ENCODE measurements at places on chromosomes 13 and 19.

DNA sequence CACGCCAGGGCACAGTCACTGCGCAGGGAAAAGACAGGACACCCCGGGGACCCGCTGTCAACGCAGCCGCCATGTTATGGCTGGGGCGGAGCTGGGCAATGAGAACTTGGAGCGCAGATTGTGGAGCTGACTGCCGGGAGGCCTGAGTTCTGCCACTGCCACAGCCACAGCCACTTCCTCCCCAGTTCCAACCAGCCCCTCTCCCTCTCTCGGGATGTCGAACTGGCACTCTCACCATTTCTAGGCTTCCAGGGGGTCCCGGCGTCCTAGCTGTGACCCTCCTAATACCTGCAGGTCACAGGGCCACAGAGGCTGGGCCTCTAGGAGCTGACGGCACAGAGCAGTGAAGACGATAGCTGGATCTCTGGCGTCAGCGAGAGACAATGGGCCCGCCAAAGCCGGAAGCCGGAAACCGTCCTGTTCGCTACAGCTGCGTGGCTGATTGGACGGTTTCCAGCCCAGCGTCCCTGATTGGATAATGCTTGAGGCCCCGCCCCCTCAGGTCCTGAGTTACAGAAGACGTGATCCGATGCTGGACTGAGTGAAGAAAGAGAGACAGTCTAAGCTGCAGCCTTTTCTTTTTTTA is at the start of gene ZNF506:
Gene ZNF506 (minus strand): TSS at position 385 of the 586 bp plus-strand sequence. CDS start 147 bp downstream, at position 238.
- DNase-seq = peak; percentile 99

GRCh38 chr19:55276720-55277430 is 3.0 kb downstream of the HSPBP1 start:
- DNase-seq = no peak

DNA sequence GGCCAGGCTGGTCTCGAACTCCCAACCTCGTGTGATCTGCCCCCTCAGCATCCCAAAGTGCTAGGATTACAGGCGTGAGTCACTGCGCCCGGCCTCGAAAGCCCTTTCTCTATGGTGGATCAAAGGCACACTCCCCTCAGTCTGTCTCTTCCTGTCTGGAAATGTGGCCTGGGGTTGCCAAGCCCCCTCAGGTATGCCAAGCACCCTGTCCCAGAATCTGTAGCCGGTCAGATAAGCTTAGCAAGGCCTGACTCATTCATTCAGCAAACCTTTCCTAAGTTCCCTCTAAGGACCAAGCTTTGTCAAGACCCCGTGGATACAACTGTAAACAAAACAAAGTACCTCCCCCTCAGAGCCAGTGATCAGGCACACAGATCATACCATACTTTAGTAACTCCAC is 14.1 kb downstream of the NUCB1 start:
- DNase-seq = no peak

DNA sequence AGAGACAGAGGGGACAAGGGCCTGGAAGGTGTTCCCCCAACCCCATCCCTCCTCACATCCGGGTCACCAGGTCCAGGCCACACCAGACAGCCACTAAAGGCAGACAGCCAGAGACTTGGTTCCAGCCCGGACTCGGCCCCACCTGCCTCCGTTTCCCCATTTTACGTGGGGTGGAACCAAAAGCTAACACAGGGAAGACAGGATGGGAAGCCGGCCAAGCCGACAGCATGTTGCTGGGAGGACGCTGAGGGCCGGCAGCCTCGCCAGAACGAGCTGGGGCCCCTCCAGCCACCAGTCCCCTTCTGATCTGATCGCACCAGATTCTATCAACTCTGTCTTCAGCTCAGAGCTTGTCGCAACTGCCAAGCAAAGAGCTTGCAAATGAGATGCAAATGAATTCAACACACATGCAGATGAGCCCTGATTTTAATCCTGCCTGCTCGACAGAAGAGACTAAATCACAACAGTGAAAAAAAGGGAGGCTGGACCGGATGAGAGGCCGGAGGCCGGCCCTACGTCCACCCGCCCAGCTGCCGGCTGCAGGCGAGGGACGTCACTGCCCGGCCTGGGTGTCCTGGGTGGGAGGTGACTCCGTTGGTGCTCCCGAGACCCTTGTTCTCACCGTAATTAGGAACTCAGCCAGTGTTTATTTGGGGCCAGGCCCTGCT is 17.5 kb upstream of the SHC2 start:
- no peak for DNase-seq

DNA sequence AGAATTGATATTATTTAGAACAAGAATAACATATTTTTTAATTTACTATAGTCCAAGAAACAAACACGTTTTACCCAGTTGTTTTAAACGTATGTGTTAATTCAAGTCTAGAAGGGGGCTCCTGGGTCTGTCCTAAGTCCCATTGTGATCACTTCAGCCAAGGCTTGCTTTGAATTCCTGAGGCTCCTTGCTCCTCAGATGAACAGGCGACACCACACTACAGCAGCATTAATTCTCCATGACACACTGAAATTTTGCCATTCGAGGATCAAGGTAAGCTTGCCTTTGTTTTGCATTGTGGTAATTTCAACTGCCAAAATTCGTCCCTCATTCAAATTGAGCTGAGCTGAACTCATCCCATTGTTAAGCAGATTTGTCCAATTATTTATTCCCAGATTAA is 1442.6 kb downstream of the SLITRK5 start:
- no peak for DNase-seq

DNA sequence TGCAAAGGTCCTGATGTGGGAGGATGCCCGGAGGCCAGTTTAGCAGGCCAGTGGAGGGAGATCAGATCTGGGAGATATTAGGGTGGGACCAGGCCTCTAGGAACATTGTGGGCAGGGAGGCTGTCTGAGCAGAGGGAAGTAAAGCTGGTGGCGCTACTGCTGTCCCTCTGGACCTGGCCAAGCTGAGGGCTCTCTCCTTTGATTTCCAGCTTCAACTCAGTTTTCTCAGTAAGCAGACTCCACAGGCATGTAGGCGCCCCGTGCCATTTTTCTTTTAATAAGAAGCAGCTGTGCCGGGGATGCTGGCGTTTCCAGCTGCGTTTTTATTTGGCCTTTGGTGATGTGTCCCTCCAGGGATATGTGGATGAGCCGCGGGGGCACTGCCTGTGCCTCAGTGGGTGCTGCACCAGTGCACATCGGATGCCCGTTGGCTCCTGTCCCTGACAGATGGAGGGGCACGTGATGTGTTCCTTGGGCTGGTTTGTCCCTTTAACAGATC is 6.7 kb downstream of the DNM2 start:
- no peak for DNase-seq

DNA sequence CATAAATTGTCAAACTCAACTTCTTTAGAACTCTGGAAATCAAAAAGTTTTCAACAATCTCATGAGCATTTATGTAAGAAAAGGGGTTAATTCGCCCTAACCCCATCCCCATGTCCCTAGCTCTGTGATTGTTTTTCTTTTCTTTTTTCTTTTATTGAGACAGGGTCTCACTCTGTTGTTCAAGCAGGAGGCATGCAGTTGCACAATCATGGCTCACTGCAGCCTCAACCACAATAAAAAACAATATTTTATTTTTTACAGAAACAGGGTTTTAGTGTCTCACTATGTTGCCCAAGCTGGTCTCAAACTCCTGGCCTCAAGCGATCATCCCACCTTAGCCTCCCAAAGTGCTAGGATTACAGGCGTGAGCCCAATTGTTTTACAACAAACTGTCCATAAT is 16.7 kb downstream of the VWA8 start:
- DNase-seq = no peak

DNA sequence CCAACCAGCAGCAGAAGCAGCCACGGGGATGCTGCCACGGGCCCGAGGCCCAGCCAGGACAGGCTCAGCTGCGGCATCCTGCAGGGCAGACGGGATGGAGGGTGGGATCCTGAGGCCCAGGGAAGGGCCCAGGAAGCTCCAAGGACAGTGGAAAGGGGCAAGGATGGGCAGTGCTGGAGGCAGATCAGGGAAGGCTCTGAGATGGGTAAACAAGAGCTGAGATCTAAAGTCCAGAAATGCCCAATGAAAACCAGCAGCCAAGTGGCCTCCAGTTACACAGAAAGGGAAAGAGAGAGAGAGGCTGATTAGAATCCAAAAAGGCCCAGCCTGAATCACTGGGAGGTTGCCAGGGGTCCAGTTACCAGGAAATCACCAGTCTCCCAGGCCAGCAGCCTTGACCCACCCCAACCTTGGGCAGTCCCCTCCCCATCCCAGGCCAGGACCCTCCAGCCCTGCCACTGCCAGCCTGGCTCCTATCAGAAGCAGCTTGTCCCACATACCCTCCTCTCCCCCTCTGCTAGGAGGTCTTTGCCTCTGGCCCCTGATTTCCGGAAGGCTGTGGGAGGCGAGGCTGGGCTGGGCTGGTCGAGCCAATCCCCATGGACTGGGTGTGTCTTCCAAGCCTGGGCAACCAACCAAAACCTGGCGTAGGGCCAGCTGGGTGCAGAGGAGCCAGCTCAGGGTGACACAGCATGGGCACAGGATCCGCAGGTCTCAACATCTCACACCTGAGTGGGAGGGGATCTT is at the start of gene CYP4F11:
Gene CYP4F11 (minus strand): TSS at position 198 of the 747 bp plus-strand sequence. CDS start 121 bp downstream, at position 77.
- DNase-seq = no peak

DNA sequence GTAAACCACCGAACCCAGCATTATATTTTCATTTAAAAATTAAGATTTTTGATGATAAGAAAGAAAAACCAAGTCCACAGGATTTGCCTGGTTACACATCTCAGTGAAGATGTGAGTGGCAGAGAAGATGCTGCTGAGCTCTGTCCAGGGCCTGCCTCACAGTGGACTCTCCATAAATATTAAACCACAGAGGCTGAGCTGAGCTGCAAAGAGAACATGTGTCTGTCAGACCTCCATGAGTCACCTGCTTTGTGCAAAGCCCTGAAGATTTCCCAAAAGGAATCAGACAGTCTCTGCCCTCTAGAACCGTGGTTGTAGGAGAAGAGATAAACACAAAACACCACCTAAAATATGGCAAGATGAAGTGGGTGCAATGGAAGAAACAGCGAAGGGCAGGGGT is 127.2 kb upstream of the TSC22D1 start:
- DNase-seq = no peak

GRCh38 chr13:105552078-105552477 is 983.4 kb downstream of the EFNB2 start:
- DNase-seq = no peak

DNA sequence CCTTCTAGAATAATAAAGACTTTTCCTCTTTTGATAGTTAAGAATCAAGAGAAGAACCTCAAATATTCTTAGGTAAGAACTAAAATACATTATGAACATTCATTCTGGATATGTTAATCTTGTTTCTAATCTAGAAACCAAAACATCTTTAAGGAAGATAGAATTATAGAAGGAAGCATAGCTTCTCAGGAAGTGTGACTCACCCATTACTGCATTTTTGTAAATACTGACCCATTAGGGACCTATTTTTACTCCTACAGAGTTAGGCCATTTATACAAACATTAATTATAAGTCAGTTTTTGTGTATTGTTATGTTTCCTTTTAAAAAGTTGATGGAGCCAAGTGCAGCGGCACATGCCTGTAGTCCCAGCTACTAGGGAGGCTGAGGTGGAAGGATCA is 147.1 kb downstream of the NUFIP1 start:
- DNase-seq = no peak

DNA sequence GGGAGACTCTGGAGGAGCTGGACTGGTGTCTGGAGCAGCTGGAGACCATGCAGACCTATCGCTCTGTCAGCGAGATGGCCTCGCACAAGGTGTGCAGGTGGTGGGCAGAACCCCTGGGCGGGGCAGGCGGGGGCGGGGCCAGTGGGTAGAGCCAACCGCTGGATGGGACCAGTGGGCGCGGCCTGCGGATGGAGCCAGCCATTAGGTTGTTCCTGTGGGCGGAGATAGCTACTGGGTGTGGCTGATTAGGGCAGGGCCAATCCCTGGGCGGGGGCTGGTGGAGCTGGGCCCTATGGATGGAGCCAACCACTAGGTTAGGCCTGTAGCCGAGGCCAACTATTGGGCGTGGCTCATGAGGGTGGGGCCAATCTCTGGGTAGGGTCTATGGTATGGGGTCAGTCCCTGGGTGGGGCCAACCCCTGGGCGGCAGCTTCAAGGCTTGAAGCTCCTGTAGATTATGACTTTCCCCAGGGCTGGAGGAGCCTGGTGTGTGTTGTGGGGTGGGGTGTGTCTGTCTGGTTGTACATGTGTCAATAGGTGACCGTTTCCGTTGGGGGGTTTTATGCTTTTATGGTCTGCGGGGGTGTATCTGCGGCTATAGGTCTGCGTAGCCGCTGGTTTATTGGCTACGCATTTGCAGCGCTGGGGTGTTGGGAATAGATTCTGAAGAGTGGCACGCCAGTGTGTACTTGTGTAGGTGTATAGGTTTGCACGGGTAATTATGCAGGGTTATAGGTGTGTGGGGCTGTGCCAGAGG is 30.7 kb downstream of the PDE4A start:
- no peak for DNase-seq

DNA sequence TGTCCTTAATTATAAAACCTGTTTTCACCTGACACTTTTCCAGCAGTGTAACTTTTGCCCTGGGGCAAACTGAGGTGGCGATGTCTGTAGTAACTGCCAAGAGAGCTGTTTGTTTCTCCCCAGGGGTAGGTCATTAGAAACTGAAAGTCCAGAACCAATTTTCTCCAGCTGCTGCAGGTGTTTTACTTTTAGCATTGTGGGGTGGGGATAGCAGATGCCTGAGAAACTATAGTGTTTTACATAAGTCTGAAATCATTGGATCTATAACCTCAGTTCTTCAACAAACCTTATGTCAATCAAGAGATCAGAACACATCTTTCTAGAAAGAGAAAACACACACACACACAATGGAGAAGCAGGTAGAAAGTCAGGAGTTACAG is 92.7 kb downstream of the LHFPL6 start:
- DNase-seq = no peak

GRCh38 chr19:45994456-45994997 is 740 bp upstream of the CCDC61 start:
- no peak for DNase-seq

- no peak for DNase-seq
Measured at GRCh38 chr19:49781394-49781793, 14.6 kb downstream of the AP2A1 start.

GRCh38 chr13:41144576-41144975 is 12.0 kb upstream of the KBTBD6 start:
- no peak for DNase-seq

DNA sequence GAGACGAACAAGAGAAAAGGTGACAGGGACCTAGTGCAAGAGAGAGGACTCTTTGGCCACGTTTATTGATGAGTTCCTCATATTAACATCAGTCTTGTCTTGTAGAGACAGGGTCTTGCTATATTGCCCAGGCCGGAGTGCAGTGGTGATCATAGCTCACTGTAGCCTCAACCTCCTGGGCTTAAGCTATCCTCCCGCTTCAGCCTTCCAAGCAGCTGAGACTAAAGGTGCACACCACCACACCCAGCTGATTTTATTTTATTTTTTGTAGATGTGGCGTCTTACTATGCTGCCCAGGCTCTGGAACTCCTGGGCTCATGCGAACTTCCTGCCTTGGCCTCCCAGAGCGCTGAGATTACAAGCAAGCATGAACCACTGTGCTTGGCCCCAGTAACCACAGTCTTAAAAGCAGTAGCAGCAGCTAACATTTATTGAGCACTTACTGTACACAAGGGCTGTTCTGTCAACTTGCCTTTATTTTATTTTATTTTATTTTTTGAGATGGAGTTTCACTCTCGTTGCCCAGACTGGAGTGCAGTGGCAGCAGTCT is 1.1 kb upstream of the SH2D3A start:
- DNase-seq = no peak

- DNase-seq = peak; percentile 28
Measured at GRCh38 chr19:10760273-10760944, 42.5 kb downstream of the DNM2 start.
